ENCODE measurements at places on chromosomes 7 and 10. TPM values are rescaled to one million over a fixed set of nuclear protein-coding genes. Genes with fewer than 3 reads are reported as not detected.
A peak's percentile ranks its signal among the peaks of the same experiment; 100 is the strongest.

DNA sequence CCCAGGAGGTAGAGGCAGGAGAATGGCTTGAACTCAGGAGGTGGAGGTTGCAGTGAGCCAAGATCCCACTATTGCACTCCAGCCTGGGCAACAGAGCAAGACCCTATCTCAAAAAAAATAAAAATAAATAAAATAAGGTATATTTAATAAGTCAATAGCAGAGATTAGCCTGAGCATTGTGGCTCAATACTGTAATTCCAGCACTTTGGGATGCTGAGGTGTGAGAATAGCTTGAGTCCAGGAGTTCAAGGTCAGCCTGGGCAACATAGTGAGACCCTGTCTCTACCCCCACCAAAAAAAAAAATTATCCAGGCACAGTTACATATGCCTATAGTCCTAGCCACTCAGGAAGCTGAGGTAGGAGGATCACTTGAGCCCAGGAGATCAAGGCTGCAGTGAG, 38.4 kb upstream of the OIT3 start:
- no peak for DNase-seq

The C7orf33 gene
- not detected for polyA plus RNA-seq

DNA sequence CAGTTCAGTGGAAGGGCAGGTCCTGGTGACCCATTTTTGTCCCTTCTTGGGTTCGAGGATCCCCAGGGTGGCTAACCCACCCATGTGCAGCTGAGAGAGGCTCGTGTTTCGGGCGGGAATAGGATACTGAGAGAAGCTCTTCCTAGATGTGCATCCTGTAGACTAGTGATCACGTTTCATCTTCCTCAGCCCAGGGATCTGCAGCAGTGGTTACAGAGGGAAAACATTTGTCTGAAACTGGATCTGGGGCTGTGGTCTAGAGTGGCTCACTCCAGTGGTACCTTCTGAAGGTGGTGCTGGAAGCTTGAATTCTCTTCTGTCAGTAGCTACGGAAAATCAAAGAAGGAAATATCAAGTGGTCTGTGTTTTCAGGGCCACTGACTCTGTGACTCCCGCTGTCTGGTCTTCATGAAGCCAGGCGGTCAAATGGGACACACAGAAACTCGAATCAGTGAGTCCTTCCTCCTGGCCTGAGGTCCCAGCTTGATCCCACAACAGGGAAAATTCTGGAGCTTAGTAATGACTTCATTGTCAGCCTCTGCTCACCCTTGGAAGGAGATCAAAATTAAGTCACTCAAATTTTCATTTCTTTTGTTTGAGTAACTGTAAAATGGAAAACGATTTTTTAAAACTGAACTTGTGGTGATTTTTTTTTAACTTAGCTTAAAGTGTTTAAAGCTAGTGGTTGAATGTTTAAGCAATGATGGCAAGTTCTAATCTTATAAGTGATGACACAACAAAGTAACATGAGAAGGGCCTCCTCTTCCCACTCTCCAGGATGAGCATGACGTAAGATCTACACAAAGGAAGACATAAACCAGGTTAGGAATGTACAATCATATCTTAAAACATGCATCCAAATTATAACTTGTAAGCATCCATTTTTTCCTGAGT, 469.3 kb upstream of the KLF6 start:
- peak; percentile 51 for DNase-seq

DNA sequence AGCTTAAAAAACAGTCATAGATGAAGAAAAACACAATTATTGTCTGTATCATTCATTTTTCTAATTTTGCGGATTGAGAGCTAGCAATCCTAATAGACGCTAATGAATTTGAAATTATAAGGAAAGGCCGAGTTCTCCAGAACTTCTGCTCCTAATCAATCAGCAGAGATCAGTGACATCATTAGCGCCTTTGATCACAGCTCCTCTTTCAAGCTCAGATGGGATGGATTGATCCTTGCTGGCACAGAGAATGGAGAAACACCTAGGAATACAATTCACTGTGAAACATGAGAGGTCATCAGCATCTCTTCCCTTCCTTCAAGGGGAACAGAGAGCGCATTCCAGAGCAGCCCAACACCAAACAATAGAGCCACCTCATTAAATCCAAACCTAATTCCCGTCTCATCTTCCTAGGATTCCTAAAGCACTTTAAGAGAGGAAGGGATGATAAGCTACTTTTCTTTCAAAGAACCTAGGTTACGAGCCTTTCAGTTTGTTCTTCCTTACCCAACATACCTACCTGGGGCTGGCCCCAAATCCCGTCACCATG, 24.4 kb downstream of the GLI3 start:
- no peak for DNase-seq

DNA sequence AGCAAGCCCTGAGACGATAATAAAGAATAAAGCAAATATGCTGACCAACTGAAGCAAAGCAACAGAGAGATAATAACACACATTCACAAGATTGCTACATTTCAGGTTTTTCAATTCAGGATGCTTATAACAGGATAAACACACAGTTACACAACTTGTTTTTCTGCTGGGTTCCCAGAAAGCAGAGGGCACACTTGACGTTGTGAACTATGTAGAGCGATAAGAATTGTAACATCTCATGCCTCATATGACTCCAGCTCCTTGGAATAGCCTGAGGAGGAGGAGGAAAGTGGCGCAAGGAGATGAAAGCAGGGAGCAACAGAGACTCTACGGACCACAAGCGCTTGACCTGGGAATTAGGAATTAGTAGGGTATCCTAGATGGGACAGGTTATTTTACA, 201.7 kb downstream of the SKAP2 start:
- no peak for DNase-seq

DNA sequence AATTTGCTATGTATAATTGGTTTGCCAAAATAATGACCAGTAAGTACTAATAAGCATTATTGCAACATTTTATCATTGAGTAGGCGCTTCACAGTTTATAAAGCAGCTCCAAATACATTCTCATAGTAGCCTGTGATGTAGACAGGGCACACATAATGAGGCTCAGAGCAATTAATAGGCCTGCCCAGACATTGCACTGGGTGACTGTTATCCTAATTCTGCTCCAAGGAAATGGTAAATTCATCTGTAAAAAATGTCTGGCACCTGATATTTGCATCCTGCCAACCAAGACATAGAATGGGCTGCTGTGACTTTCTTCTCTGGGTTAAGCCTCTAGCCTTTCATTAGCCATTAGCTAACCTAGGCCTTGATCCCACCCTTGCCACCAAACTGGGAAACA, 97.6 kb downstream of the SEM1 start:
- DNase-seq, result no peak

DNA sequence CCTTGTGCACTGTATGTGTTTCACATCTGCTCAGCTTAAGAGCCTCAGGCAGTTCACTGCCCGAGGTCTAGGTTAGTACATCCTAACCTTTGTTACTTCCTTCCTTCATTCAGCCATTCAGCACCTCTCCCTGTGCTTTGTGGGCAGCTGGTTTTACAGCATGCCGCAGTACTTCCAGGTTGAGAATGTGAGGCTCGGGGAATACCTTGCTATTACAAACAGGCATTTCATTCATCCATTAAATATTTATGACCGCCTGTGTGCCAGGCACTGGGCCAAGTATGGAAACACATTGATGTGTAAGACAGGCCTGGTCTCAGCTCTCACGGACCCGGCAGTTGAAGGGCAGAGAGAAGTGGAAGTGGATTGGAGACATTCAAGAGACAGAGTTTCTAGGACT, 82.4 kb downstream of the SHH start:
- peak; percentile 4 for DNase-seq

GRCh38 chr7:50851891-50852290, 69.2 kb upstream of the GRB10 start:
- no peak for DNase-seq

DNA sequence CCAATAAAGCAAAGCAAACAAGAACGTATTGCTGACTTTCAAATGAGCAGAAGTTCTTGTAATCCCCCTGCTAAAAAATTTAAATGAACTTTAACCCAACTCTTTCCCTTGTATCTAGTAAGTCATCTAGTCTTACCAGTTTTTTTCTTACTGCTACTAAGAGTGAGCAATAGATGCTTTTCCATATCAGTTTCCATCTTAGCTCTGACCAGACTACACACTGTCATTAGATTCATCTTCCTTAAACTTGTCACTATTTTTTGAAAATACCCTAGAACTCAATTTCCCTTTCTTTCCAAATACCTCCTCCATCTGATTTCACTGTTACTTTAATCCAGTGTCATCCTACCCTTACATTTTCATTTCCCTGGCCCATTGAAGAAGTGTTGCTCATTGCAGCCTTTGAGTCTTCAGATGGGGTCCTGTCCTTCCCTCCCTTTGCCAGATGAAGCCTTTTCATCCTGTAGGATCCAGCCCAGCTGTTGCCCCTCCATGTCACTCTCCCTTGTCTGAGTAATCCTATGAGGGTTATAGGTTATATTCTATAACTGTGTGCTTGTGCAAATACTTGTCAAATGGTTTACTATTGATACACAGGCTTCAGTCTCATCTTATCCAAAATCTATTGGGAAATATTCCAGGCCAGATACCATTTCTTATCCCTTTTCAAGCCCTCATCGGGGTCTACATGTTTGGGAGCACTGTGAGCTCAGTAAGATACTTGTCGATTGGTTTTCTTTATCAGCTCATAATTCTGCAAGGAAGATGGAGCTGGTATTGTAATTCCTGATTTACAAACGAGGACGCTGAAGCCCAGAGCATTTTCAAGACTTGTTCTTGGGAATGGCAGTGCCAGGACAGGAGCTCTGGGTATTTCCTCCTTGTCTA, 51.5 kb upstream of the ITGB1 start:
- DNase-seq, result no peak

The HMX3 gene
- not detected for polyA plus RNA-seq

- no peak for DNase-seq
These were observed 81.4 kb upstream of the KIAA1217 start for GRCh38 chr10:24127516-24127915.

DNA sequence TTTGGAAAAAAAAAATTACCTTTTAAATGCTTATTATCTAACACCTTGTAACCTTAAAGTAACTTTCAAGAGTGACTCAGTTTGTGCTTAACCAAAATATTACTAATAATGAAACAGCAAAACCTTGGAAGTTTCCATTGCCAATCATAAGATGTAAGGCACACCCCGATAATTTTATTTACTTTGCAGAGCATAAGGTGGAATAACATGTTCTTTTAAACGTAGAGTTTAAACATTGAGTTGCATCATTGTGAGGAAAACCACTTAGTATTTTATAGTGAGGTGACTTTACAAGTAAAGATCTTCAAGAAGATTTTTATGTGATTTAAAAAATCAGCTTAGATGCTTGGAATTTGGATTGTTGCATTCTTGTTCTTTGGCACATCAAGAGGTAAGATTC, at the start of gene PNLIPRP3:
Gene PNLIPRP3, plus strand, starts transcription at position 177 of the 400 bp plus-strand sequence. Its CDS starts 166 bp downstream, at position 343.
- no peak for DNase-seq

DNA sequence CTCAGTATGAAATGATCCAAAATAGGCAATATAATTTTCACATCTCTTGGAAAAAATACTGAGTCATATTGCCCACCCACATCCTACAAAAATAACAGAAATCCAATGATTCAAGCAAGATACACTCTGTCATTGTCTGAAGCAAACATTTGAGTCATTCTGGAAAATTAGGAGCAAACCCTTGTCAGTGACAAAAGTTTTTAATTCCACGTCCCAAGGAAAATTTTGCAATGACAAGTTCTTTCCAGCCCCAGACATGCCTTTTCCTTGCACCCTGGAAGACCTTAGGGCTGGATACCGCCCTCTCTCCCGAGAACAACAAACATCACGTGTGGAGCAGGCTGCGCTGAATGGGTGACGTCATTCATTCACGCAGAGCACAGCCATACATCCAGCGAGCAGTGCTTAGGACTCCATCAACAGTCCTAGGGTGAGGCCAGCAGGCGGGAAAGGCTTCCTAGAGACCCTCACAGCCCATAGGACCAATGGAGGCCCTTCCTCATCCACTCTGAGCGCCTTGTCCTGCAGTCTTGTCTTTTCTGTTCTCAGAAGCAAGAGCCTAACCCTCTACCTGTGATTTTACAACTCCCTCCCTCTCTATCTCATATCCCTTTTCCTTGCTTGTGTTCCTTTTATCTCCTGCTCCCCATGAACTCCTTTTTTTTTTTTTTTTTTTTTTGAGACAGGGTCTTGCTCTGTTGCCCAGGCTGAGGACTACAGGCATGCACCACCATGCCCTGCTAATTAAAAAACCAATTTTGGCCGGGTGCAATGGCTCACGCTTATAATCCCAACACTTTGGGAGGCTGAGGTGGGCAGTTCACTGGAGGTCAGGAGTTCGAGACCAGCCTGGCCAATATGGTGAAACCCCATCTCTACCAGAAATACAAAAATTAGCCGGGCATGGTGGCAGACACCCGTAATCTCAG, 23.5 kb upstream of the KDM7A start:
- DNase-seq, result no peak

DNA sequence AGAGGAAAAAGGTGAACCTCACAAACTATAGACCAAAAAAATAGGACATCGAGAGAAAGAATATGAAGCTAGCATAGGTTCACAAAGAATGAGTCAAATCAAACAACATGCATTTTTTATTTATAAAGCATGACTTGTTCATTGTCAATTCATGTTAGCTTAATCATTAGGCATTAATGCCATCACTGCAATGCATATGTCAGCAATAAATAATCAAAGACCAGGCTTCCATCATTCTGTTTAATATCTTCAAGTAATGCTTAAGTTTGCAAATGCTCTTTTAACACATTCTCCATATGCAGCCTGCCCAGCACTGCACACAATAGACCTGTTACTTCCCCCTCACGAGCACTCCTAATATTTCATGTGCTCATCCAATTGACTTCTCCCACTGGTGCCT, 8.9 kb upstream of the MAGI2 start:
- no peak for DNase-seq

GRCh38 chr7:70237831-70238575, 639.7 kb downstream of the AUTS2 start:
- no peak for DNase-seq

GRCh38 chr7:108181073-108181985, 51.2 kb upstream of the LAMB4 start:
- DNase-seq, result peak; percentile 19

The PRKCQ gene
- 0.06 TPM for polyA plus RNA-seq

The ELFN1 gene
- polyA plus RNA-seq, result 0.99 TPM

DNA sequence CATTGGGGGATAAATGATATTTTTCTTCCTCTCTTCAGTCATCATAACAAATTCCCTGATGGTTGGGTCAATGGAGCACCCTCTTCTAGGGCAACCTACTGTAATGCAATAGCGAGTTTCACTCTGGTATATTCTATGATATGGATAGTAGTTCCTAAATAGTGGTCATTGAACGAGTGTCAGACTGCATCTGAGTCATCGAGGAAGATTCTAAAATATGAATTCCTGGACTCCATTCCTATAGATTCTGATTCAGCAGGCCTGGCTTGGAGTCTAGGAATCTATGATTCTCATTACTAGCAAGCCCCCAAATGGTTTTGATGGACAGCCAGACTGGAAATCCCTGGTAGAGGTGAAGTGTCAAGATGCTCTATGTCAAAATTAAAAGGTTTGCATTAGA, 254.5 kb downstream of the BUB3 start:
- DNase-seq, result no peak

- DNase-seq, result no peak
These were observed 276.6 kb downstream of the LRMDA start for GRCh38 chr10:75708060-75708459.

- DNase-seq, result no peak
These were observed 2.1 kb downstream of the ST8SIA6 start for GRCh38 chr10:17452060-17452841.

All from BJ (cell line).